Activated CD8-positive, alpha-beta T cell treated with anti-CD3 and anti-CD28 coated beads for 36 hours (primary cell): ENCODE measurements at places on chromosomes 1 and 21. TPM values are rescaled to one million over a fixed set of nuclear protein-coding genes. Genes with fewer than 3 reads are reported as not detected.

Gene WNT2B
- total RNA-seq = not detected

- H3K36me3 ChIP-seq = no peaks in the 10 kb centered on the region
- H3K27me3 ChIP-seq = no peaks in the 10 kb centered on the region
- peaks cover 19% of the 10 kb centered on the region for H3K4me1 ChIP-seq
These were observed 18.9 kb upstream of the TUT4 start for GRCh38 chr1:52571783-52572182.

Gene OPRD1
- total RNA-seq = not detected

GRCh38 chr1:30037251-30038118 lies 685.9 kb downstream of the MATN1 start:
- no peak overlapping the region for H3K4me3 ChIP-seq
- no peaks in the 10 kb centered on the region for H3K4me1 ChIP-seq
- DNase-seq = no peak
- H3K36me3 ChIP-seq = no peaks in the 10 kb centered on the region
- peaks cover 2% of the 10 kb centered on the region for H3K27me3 ChIP-seq

Gene ST7L
- 12.2 TPM for total RNA-seq

Gene SYT11
- total RNA-seq = 9.2 TPM

Gene ANXA9
- 0.25 TPM for total RNA-seq

- peaks cover 17% of the 10 kb centered on the region for H3K27me3 ChIP-seq
- no peak for DNase-seq
- H3K27ac ChIP-seq = no peak overlapping the region
- H3K4me1 ChIP-seq = peaks cover 19% of the 10 kb centered on the region
These were observed 140.9 kb upstream of the ARHGEF16 start for GRCh38 chr1:3313576-3313950.

DNA sequence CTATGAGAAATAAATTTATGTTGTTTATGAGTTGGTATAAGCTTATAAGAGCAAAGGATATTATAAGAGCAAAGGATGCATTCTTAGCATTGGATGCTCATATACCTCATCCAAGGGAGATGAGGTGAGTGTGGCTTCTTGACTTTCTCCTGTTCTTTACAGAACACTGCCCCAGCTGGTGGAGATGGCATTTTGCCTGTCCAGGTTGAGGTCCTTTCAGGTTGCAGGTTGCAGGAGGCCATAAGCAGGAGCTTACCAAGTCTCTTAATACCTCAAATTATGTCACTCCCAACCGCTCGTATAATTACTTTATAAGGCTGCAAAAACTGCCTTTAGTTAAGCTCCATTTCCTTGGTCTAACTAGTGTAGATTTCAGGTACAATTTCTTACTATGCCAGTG lies 66.7 kb downstream of the RPE65 start:
- no peak overlapping the region for H3K27ac ChIP-seq
- no peaks in the 10 kb centered on the region for H3K36me3 ChIP-seq
- no peaks in the 10 kb centered on the region for H3K4me1 ChIP-seq
- no peak overlapping the region for H3K4me3 ChIP-seq
- DNase-seq = no peak

- DNase-seq = no peak
- peaks cover 9% of the 10 kb centered on the region for H3K36me3 ChIP-seq
- no peaks in the 10 kb centered on the region for H3K4me1 ChIP-seq
- no peak overlapping the region for H3K27ac ChIP-seq
- no peaks in the 10 kb centered on the region for H3K27me3 ChIP-seq
These were observed 730 bp downstream of the SLC16A4 start for GRCh38 chr1:110390096-110390495.

- DNase-seq = peak; percentile 62
- peaks cover 24% of the 10 kb centered on the region for H3K36me3 ChIP-seq
- peaks cover 2% of the 10 kb centered on the region for H3K4me1 ChIP-seq
- no peaks in the 10 kb centered on the region for H3K27me3 ChIP-seq
These were observed 37.3 kb downstream of the PABPC4 start for GRCh38 chr1:39539252-39539790.

GRCh38 chr1:51252366-51252765 lies 16.3 kb downstream of the RNF11 start:
- H3K27ac ChIP-seq = no peak overlapping the region
- H3K4me3 ChIP-seq = no peak overlapping the region
- H3K36me3 ChIP-seq = peaks cover 1% of the 10 kb centered on the region
- H3K4me1 ChIP-seq = peaks cover 30% of the 10 kb centered on the region

DNA sequence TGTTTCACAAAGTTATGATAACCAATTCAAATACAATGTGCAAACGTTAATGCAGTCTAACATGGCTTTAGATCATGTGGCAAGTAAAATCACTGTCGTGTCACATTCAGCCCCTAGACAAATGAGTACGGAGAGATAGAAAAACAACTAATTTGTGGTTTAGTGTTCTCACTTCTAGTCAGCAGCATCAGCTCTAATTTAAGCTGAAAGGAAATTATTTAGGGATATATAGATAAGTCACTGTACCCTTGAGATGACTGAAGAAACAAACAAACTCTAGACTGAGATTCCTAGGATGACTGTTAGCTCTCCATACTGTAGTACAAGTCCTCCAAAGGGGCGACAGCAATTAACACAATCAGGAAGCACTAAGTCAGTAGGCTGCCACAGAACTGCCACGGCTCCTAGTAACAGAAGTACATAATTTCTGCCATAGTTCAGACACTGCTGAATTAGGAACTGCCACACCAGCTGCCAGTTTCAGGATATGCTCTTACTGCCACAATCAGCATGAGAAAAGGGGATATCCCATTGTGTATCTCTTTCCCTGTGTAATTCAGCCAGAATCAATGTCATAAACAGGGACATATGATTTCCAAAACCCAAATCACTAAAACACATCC lies 150.4 kb upstream of the NEGR1 start:
- H3K36me3 ChIP-seq = no peaks in the 10 kb centered on the region
- no peak overlapping the region for H3K27ac ChIP-seq
- H3K4me1 ChIP-seq = no peaks in the 10 kb centered on the region

GRCh38 chr1:15724949-15725880 lies 10.8 kb upstream of the SLC25A34 start:
- H3K4me3 ChIP-seq = no peak overlapping the region
- DNase-seq = no peak
- no peaks in the 10 kb centered on the region for H3K4me1 ChIP-seq
- H3K36me3 ChIP-seq = peaks cover 7% of the 10 kb centered on the region
- no peaks in the 10 kb centered on the region for H3K27me3 ChIP-seq

Gene OR6N1
- total RNA-seq = not detected

GRCh38 chr1:38073534-38074301 lies 27.1 kb upstream of the POU3F1 start:
- H3K27me3 ChIP-seq = peaks cover 30% of the 10 kb centered on the region
- DNase-seq = no peak
- H3K27ac ChIP-seq = no peak overlapping the region
- H3K4me3 ChIP-seq = no peak overlapping the region
- no peaks in the 10 kb centered on the region for H3K4me1 ChIP-seq

DNA sequence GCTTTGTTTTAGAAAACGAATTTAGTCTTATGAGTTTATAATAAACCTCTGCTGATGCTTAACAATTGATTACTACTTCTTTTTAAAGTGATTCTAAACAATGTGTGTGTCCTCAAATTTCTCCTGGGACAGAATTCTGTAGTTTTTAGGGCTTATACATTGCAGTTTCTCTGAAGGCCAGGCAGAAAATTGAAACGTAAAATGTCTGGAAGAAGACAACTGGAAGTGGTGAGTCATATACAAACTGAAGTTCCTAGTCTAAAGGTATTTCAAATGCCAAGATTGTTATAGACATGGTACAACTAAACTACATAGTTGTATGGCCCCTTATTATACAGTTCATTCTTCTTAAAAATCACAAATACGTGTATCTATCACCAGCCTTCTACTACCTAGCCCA lies 30.5 kb upstream of the RC3H1 start:
- H3K4me3 ChIP-seq = no peak overlapping the region
- no peak overlapping the region for H3K27ac ChIP-seq
- no peaks in the 10 kb centered on the region for H3K36me3 ChIP-seq
- no peak for DNase-seq
- H3K4me1 ChIP-seq = no peaks in the 10 kb centered on the region

DNA sequence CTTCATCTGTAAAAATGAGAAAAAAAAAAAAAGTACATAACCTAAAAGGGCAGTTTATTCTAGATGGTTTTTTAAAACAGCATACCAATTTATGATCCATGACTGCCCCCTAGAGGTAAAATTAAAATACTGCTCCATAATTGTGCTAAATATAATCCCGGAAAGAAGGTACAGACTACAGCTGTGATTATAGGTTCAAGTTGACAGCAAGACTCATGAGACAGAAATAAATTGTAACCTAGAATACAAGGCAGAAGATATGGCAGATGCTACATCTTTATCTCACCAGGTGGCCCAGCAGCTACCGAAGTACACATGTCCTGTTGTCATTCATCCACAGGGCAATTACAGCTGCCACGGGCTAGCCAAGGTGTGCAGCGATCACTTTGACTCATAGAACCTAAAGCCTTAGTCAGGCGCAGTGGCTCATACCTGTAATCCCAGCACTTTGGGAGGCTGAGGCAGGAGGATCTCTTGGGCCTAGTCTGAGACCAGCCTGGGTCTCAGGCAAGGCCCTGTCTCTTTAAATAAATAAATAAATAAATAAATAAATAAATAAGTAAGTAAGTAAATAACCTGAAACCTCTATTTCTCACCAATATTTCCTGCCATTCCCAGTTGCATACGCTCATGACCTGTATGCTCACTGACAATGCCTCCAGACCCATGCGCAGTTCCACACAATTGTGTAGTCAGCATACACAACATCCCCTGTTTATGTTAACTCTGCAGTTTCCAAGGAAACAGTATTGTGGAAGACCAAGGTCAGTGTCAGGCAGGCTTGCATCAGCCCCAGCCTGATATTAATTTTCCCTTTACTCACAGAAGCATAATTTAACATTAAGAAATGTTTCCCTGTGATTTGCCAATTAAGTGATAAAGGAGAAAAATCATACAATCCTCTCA lies 18.3 kb upstream of the PPIE start:
- peaks cover 41% of the 10 kb centered on the region for H3K27me3 ChIP-seq
- H3K36me3 ChIP-seq = no peaks in the 10 kb centered on the region
- H3K4me3 ChIP-seq = no peak overlapping the region
- no peak overlapping the region for H3K27ac ChIP-seq
- DNase-seq = no peak

DNA sequence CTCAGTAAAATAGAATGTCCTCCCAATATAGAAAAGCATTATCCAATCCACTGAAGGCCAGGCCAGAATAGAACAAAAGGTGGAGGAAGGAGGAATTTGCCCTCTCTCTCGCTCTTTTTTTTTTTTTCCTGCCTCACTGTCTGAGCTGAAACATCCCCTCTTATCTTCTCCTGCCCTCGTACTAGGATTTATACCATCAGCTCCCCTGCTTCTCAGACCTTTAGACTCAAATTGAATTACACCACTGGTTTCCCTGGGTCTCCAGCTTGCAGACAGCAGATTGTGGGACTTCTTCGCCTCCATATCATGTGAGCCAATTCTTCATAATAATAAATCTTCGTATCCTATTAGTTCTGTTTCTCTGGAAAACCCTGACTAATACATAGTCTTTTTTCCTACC lies 4.9 kb upstream of the ZMYM6 start:
- no peak for DNase-seq
- H3K36me3 ChIP-seq = peaks cover 6% of the 10 kb centered on the region
- peaks cover 3% of the 10 kb centered on the region for H3K27me3 ChIP-seq
- no peak overlapping the region for H3K27ac ChIP-seq
- no peak overlapping the region for H3K4me3 ChIP-seq

DNA sequence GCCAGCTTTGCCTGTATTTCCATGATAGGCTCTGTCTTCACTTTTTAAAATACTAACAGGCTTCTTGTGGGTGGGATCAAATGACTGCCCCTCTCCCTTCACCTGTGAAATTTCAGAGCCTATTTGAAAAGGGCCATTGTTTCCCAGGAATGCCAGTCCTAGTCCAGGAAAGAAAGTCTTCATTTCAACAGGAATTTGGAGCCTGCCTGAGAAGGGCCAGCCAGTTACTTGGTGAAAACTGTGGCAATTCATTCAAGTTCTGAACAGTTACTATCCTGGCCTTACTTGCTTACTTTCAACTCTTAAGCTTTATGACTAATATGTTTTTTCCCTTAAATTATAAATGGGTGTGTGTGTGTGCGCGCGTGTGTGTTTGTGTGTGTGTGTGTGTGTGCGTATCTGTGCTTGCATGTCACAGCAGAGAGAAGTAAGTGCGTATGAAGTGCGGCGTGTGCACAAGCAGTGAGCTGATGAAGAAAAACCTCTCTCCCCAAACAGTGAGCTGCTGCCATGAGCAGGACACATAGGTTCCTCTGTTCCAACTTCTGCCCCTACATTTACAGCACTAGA lies 67.5 kb upstream of the RNPC3 start:
- H3K4me3 ChIP-seq = no peak overlapping the region
- H3K27ac ChIP-seq = no peak overlapping the region
- no peaks in the 10 kb centered on the region for H3K4me1 ChIP-seq
- H3K36me3 ChIP-seq = no peaks in the 10 kb centered on the region
- H3K27me3 ChIP-seq = no peaks in the 10 kb centered on the region
